ENCODE measurements at places on chromosomes 5 and 9.

DNA sequence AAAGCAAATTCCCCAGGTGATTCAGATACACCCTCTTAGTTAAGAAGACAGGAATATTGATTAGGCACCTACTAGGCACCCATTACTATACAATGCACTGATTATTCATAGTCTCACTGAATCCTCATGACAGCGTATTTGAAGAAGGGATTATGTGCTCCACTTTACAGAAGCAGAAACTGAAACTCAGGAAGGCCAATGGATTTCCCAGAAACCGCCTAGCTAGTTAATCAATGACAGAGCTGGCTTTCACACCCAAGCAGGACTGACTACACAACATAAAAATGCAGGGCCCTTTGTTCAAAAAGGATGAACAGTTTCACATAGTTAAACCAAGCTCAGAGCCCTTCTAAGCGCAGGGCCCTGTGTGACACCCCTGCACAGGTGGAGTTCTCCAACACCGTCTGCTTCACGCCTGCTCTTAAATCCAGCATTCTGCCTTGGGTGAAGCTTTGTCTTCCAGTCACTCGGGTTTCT, 117.3 kb downstream of the TTLL11 start:
- no peak for DNase-seq

DNA sequence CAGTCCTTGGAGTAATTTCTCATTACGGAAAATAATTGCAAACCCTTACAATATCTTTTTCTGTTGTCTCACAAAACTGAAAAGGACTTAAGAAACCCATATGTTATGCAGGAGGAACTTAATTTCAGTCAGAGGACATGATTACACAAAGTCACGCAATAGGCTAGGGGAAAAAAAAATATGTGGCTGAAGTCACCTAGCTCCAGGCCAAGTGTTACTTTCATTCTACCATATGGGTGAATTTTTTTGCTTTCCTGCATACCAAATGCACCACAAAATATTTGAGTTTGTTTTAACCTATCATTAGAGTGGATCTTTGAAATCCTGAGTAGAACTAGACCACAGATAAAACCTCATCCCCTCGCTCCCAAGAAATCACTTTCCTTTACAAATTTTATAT, 523.5 kb downstream of the CAAP1 start:
- DNase-seq = no peak

- DNase-seq = no peak
Measured at GRCh38 chr9:113131689-113132151, 19.1 kb upstream of the SLC31A2 start.

DNA sequence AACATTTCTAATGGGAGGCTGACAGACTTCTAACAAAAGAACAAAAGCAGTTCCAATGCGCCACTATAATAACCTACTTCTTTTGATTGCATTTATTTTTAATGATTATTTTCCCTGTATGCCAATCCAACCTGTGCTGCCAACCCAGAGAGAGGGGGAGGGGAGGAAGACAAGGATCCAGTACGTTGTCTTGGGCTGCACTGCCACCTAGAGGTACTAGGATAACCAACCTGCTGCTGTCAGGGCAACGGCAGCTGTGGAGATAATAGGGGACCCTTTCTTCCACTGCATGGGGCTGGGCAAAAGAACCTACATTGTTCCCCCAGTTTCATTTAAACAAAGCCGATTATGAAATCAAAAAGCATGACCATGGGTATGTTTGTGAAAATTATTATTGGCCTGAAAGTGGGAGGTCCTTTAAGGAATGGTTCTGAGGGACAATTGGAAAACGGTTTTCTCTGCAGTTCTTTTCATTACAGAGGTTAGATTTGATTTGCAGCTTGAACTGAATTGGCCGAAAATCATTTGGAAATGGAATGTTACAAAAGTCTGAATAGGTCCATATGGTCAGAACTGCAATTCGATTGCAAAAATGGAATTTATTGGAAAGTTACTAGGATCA, 101.3 kb downstream of the RASEF start:
- DNase-seq = peak; percentile 70

DNA sequence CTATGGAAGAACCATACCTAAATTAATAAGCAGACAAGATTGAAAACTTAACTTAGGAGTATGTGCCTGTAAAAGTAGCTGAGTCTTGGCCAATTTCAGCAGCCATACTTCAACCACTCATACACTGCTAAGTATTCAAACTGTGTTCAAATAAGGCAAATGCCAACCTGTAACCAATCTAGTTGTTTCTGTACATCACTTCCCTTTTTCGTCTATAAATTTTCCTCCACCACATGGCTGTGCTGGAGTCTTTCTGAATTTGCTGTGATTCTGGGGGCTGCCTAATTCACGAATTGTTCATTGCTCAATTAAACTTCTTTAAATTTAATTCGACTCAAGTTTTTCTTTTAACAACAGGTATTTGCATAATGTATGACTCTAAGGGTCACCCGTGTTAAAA, 184.4 kb downstream of the PLK2 start:
- DNase-seq = no peak

- DNase-seq = no peak
Measured at GRCh38 chr5:21663082-21663481, 1190.1 kb downstream of the CDH12 start.

DNA sequence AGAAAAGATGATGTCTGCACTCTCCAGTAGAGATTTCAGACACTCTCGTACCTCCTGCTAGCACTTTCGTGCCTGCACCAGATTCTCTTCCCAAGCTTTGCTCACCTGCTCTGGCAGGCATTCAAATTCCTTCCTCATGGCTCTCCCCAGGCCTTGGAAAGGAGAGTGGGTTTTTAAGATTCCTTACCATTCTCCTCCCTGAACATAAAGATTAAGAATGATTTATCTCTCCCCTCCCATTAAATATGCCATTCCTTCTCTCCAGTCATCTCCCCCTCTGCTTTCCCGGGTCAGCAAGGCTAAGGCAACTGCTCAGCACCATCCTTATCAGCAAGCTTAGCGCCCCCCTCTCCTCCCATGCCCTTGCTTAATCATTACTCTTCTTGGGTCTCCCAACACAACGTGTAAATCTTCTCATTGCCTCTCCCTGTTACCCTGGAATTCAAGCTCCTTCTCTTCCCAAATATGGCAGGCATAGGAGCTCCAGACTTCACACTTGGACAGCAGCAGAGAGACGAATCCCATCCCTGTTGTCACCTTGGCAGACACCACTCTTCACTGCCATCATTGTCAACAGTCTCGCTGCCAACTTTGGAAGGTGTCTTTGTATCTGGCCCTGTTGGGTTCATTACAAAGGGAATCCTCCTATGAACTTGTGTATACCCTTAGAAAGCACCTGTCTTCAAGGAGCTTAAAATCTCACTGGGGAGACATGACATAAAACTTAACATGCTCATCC, 332.9 kb downstream of the SLIT3 start:
- no peak for DNase-seq

DNA sequence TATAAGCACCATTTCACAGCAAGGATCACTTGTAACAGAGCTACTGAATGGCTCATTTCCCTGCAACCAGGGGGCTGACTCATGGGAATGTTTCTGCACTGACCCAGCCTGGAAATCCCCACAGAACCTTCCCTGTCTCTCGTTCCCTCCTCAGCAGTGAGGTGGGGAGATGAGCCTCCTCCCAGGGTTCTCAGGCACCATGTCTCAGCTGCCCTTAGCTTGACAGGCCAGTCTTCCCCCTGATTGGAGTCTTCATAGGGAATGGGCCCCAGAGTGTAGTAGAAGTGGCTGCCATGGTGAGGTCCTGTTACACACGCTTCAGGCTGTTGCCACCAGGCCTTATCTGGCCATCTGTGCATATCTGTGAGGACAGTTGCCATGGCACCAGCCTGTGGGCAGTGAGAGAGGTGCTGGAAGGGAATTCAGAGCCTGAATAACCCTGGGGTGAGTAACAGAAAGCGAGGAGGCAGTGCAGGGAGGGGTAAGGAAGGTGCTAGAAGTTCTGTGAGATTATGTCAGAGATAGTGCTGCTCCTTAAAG, 324.4 kb downstream of the ENC1 start:
- DNase-seq = no peak

DNA sequence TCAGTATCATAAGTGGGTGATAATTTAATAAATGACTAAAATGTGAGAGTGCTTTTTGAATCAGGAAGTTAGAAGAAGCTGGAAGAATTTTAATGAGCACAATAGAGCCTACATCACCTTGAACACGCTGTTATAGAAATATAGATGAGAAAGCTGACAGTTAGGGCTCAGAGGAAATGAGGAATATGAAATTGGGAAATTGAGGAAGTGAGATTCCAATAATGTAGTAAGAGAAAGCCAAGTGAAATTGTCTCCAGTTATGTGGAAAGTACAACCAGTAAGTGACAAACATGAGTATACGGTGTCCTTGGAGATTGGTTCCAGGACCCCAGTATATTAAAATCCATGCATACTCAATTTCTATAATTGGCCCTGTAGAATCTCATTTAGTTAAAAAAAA, 235.9 kb upstream of the FAM174A start:
- no peak for DNase-seq

DNA sequence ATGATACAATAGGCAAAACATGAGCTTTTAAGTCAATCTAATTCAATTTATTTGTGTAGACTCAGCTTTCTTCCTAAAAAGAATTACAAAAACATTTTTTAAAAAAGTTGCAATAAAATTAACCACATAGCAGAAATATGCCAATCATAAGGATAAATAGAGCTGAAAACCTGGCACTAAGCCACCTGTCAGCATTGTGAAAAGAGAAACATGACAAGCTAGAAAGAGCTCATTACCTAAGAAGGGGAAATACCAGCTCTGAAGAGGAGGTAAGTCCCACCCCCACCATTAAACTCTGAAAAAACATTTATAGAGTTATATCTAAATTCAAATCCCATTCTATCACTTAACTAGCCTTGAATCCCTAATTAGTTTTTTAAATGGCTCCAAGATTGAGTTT, 372.9 kb downstream of the OSTF1 start:
- peak; percentile 6 for DNase-seq

- DNase-seq = no peak
Measured at GRCh38 chr9:80547613-80548012, 975.8 kb downstream of the TLE4 start.

DNA sequence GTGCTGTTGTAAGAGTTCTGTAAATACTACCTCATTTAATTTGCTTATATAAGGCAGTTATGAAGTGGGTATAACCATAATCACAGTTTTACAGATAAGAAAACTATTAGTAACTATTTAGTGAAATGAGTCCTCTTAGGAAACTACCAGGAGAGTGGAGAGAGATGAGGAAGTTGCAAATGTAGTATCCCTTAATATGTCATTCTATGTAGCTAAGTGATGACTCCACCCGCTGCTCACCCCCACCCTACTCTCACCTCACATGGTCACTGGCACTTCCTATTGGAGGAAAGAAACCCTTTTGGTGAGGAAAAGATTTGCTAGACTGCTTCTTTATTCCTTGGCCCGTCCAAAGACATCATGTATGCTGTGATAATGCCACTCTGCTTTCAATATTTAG, 241.8 kb upstream of the SLC24A2 start:
- no peak for DNase-seq
